GM23338 (cell line): ENCODE measurements at places on chromosomes 13 and 19.

- no peaks in the 10 kb centered on the region for H3K27me3 ChIP-seq
- no peaks in the 10 kb centered on the region for H3K4me1 ChIP-seq
These were observed 19.0 kb upstream of the GPI start for GRCh38 chr19:34345947-34346351.

DNA sequence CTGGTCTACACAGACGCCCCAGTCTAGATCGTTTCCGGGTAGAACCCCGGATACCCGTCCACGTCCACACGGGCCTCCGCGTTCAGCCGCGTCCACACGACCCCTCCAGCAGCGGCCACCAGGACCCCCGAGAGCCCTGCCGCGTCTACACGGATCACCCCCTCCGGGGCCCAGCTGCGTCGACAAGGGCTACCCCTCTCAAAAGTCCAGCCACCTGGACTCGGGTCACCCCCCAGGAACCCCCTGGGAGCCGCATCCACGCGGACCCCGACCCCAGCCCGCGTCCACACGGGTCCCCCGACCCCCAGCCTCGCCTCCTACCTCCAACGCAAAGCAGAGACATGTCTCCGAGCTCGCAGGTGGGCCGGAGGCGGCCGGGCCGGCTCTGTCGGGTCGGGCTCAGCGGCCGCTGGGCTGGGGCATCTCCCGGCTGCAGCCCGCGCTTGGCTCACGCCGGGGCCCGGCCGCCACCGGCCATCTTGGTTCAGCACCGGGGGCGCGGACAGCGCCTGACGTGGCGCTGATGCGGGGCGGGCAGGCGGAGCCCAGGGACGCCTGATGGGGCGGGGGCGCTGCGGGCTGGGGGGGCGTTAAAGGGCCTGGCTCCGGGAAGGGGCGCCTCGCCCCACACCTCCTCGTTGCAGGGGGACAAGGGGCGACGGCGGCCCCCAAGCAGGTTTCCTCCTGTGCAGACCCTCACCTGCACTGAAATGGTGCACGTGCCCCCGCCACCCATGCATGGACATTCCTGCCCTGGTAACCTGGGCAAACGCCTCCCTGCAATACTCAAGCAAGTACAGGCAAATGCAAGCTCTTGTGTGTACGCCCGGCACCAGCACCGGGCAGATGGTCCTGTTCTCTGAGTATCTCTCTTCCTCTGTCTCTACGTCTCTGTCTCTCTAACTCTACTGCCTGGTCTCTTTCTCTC, at the start of gene UNC13A:
Gene UNC13A (minus strand): TSS at position 498 of the 928 bp plus-strand sequence. CDS start 155 bp downstream, at position 343.
- no peaks in the 10 kb centered on the region for H3K27me3 ChIP-seq
- peaks cover 10% of the 10 kb centered on the region for H3K4me1 ChIP-seq
- peak within 1 kb of the TSS; percentile 86 for H3K27ac ChIP-seq
- DNase-seq = peak; percentile 88
- H3K4me3 ChIP-seq = peak within 1 kb of the TSS; percentile 97

- no peak overlapping the region for H3K4me3 ChIP-seq
- H3K4me1 ChIP-seq = no peaks in the 10 kb centered on the region
- H3K36me3 ChIP-seq = no peaks in the 10 kb centered on the region
- H3K27me3 ChIP-seq = no peaks in the 10 kb centered on the region
- no peak for DNase-seq
- H3K27ac ChIP-seq = no peak overlapping the region
These were observed 356.9 kb downstream of the NDFIP2 start for GRCh38 chr13:79837741-79838450.

GRCh38 chr13:94921181-94921580, 208.8 kb upstream of the SOX21 start:
- H3K4me1 ChIP-seq = peaks cover 22% of the 10 kb centered on the region
- no peaks in the 10 kb centered on the region for H3K36me3 ChIP-seq
- H3K4me3 ChIP-seq = no peak overlapping the region
- no peaks in the 10 kb centered on the region for H3K27me3 ChIP-seq

DNA sequence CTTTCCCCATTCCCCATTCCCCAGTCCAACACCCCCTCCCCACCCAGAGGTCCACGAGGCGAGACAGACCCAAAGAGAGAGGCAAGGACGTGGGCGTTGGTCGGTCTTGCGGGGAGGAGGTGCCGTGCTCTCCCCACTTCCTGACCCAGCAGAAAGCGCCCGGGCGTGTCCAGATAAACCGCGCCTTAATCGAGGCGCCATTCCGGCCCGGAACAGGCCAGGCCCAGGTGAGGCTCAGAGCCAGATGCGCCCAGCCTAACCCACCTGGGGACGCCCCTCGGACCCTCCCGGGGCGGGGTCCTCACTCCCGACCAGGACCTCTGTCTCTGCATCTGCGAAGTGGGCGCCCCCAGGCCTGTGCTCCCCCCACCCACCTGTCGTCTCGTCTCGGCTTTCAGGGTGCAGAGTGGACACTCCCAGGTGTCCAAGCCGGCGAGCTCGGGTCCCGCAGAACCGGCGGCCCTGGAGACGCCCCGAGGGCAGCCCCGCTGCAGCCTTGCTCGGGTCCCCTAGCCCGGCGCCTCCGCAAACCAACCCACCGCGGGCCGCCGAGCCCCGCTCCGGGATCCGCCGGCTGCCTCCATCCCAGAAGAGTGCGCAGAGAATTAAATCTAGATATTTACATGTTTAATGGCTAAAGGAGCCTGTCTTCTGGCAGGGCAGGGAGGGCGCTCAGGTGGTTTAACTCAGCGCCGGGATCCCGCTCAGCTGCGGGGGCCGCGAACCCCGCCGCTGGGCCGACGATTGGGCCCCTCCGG, 5.0 kb upstream of the ONECUT3 start:
- peak overlapping the region; percentile 55 for H3K4me3 ChIP-seq
- H3K36me3 ChIP-seq = no peaks in the 10 kb centered on the region

DNA sequence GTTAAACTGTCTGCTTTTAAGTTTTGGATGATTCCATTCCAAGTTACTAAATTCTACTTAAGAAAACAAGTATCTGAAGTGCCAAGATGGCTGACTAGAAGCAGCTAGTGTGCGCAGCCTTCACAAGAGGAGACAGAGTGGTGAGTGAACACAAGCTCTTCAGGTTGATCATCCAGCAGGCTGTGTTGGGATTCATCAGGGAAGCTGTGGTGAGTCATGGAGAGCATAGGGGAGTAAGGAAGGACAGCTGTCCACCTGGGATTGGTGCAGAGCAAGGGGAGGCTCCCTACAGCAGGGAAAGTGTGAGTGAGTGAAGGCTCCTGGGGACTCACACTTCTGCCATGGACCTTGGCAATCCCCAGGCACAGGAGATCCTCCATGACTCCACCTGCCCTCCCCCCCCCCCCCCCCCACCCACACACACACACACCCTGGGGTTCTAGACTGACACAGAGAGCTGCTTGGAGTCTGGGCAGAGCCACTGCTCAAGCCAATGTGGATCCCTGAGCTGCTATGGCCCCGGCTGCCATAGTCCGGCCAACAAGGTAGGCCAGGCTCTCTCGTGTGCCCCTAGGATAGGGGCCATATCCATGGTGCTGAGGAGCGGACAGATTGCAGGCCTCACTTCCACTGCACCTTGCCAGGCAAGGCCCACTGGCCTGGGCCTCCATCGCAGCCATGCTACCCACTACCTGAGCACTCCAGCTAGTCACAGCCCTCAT, 23.5 kb downstream of the SLC25A15 start:
- DNase-seq = no peak
- H3K27ac ChIP-seq = no peak overlapping the region
- H3K36me3 ChIP-seq = no peaks in the 10 kb centered on the region
- no peaks in the 10 kb centered on the region for H3K4me1 ChIP-seq
- H3K4me3 ChIP-seq = no peak overlapping the region
- no peaks in the 10 kb centered on the region for H3K27me3 ChIP-seq

- H3K4me3 ChIP-seq = no peak overlapping the region
- H3K4me1 ChIP-seq = 0 out of 2 replicates have a peak, but pooled peaks cover 3% of the 10 kb centered on the region
- H3K36me3 ChIP-seq = no peaks in the 10 kb centered on the region
- no peak overlapping the region for H3K27ac ChIP-seq
- no peak for DNase-seq
- no peaks in the 10 kb centered on the region for H3K27me3 ChIP-seq
These were observed 63.5 kb upstream of the HMGB1 start for GRCh38 chr13:30529085-30529834.

DNA sequence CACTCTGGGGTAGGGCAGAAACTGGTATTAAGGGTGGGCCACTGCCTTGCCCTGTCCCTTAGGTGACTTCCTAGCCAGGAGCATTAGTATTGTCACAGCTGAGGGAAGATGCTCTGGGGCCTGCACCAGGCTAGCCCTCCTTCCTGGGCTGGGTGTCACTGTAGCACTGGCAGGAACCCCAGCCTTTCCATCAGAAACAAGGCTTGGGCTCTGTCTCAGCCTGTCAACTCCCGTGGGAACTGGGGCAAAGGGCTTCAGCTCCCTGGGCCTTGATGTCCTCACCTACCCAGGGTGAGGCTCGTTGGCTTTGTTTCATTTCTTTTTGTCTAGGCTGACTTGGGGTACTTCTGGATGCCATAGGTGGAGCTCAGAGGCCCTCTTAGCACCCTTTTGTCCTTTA, 18.0 kb downstream of the PAF1 start:
- H3K36me3 ChIP-seq = peaks cover 14% of the 10 kb centered on the region
- no peaks in the 10 kb centered on the region for H3K4me1 ChIP-seq
- H3K4me3 ChIP-seq = no peak overlapping the region
- no peaks in the 10 kb centered on the region for H3K27me3 ChIP-seq
- no peak overlapping the region for H3K27ac ChIP-seq

GRCh38 chr13:45167611-45168554, 33.0 kb downstream of the KCTD4 start:
- no peaks in the 10 kb centered on the region for H3K36me3 ChIP-seq
- no peak overlapping the region for H3K27ac ChIP-seq
- DNase-seq = no peak
- no peaks in the 10 kb centered on the region for H3K27me3 ChIP-seq

- DNase-seq = no peak
- no peak overlapping the region for H3K27ac ChIP-seq
- no peaks in the 10 kb centered on the region for H3K27me3 ChIP-seq
These were observed 32.6 kb upstream of the RFC3 start for GRCh38 chr13:33785384-33785783.

- DNase-seq = no peak
- peak overlapping the region; percentile 73 for H3K4me3 ChIP-seq
- peaks cover 43% of the 10 kb centered on the region; the same call in 1 of the 2 replicates for H3K4me1 ChIP-seq
- no peaks in the 10 kb centered on the region for H3K36me3 ChIP-seq
These were observed 9.1 kb downstream of the SSBP4 start for GRCh38 chr19:18428173-18428786.

DNA sequence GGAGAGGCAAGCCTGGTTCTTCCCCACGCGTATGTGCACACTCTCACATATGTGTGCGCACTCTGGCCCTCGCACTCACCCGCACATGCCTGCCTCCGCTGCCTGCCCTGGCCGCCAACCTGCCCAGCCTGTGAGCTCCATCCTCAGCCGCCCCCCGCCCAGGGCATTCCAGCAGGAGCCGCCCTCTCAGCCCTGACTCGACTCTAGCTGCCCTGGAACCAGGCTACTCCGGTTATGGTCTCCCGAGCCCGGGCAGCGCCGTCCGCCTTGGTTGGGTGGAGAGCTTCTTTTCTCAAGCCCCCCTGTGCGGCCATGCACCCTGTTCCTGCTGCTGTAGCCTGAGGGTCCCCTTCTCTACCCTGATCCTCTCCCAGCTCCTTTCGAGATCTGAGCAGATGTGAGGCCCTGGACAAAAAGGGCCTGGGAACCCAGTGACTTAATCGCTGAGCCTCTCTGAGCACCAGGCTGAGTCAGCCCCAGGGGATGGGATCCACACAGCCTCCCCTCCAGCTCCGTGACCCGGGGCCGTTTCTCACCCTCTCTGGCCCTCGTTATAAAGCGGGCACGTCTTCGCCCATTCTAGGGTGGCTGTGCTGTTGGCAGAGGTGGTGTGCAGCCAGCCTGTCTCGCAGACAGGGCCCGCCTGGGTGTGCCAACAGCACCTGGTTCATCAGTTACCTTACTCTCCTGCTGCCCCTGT, 191.5 kb downstream of the TEX29 start:
- H3K27ac ChIP-seq = no peak overlapping the region
- no peaks in the 10 kb centered on the region for H3K27me3 ChIP-seq
- no peaks in the 10 kb centered on the region for H3K36me3 ChIP-seq
- peaks cover 5% of the 10 kb centered on the region; the same call in 1 of the 2 replicates for H3K4me1 ChIP-seq
- no peak overlapping the region for H3K4me3 ChIP-seq

DNA sequence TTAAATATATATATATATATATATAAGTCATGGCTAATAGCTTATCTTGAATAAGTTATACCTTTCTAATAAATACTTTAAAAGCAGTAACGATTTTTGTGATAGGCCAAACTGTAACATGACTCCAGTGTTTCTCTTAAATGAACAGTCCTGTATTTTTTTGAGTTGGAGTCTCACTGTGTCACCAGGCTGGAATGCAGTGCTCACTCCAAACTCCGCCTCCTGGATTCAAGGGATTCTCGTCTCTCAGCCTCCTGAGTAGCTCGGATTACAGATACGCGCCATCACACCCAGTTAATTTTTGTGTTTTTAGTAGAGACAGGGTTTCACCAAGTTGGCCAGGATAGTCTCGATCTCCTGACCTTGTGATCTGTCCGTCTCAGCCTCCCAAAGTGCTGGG, 814.2 kb upstream of the SLITRK5 start:
- no peak overlapping the region for H3K27ac ChIP-seq
- no peaks in the 10 kb centered on the region; the same call in 1 of the 2 replicates for H3K4me1 ChIP-seq
- DNase-seq = peak; percentile 46
- no peaks in the 10 kb centered on the region for H3K36me3 ChIP-seq
- no peak overlapping the region for H3K4me3 ChIP-seq

DNA sequence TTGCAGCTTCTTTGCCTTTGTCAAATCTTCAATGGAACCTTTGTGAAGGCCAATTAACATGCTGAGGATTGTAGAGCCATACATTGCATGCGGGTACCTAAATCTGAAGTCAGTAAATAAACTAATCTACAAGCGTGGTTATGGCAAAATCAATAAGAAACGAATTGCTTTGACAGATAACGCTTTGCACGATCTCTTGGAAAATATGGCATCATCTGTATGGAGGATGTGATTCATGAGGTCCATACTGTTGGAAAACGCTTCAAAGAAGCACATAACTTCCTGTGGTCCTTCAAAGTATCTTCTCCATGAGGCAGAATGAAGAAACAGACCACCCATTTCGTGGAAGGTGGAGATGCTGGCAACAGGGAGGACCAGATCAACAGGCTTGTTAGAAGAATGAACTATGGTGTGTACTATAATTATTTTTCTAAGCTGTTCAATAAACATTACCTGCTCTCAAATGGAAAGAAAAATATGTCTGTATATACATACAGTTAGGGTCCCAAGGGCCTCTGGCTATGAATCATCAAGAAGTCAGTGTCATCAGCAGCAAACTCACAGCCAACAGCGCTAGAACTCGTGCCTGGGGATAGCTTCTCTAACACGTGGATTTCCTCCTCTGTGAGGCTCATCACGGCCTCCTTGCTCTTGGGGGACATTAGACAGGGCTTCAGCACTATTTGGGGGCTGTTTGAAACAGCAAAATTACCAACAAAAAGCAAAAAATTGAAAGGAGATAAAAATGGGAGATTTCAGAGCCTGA, 2.9 kb upstream of the CD70 start:
- peaks cover 54% of the 10 kb centered on the region for H3K27me3 ChIP-seq
- no peaks in the 10 kb centered on the region for H3K36me3 ChIP-seq
- no peak overlapping the region for H3K27ac ChIP-seq
- H3K4me1 ChIP-seq = peaks cover 20% of the 10 kb centered on the region

DNA sequence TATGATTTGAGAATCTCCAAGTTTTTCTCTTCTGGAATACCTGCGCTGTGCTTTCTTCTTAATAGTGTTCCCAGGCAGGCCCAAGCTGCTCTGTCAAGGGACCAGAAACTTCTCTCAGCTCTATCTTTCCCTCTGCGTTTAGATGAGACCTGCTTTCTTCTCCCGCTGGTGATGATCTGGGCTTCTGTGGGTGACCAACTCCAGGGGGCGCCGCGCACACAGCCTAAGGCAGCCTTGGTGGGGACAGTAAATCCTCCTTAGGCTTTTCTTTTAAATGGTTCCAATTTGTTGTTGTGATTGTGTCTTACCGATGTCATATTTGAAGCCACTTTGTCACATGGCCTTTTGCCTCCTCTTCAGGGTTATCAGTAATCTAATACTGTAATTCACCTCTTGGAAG, 439.4 kb upstream of the KLF12 start:
- H3K27ac ChIP-seq = no peak overlapping the region
- peaks cover 17% of the 10 kb centered on the region; the same call in 1 of the 2 replicates for H3K27me3 ChIP-seq
- peak; percentile 78 for DNase-seq
- H3K4me1 ChIP-seq = peaks cover 24% of the 10 kb centered on the region; the same call in 1 of the 2 replicates
- no peaks in the 10 kb centered on the region for H3K36me3 ChIP-seq
- H3K4me3 ChIP-seq = no peak overlapping the region
